ENCODE measurements at places on chromosomes 2 and 18. TPM values are rescaled to one million over a fixed set of nuclear protein-coding genes. Genes with fewer than 3 reads are reported as not detected.

GRCh38 chr2:216768908-216769411 lies 73.6 kb upstream of the IGFBP5 start:
- no peaks in the 10 kb centered on the region for H3K4me1 ChIP-seq

DNA sequence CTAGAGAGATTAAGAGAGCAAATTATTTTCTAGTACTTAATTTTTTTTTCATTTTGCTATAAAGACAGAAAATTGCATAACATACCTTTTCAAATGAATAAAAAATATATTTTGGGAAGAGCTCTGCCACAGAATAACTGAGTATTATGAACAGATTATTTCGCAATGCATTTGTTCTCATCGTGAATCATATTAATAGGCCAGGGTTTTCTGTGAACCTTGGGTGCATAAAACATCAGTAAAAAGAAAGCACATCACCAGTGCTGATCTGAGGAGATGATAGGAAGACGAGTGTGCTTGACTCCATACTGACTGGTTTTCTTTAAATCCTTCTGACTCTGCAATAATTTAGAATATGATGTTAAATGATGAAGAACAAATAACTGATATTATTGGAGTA lies 409.1 kb downstream of the CPS1 start:
- H3K4me3 ChIP-seq, result no peak overlapping the region
- no peak for DNase-seq
- no peak overlapping the region for H3K27ac ChIP-seq

GRCh38 chr2:85524336-85524908 lies 14.5 kb upstream of the MAT2A start:
- H3K36me3 ChIP-seq, result no peaks in the 10 kb centered on the region
- H3K4me1 ChIP-seq, result no peaks in the 10 kb centered on the region
- DNase-seq, result no peak
- peaks cover 2% of the 10 kb centered on the region for H3K27me3 ChIP-seq
- no peak overlapping the region for H3K4me3 ChIP-seq

DNA sequence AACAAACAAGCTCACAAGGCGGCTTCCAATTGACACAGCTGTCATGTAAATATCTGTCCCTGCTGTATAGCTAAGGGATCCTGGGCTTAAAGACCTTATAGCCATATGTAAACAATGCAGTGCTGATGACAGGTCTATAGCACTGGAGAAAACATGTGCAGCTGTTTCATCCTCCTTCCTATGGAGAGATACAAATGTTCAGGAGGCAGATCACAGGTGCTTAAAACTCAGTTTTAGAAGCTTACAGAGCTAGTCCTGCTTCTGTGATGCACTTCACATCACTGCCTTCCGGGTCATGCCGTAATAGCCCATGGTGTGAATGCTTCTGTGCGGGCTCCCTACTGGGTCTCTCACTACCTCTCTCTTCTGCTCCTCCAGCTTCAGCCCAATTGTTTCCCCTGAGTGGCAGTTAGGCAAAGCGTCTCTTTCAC lies 262.4 kb upstream of the CHST9 start:
- no peaks in the 10 kb centered on the region for H3K27me3 ChIP-seq
- H3K36me3 ChIP-seq, result no peaks in the 10 kb centered on the region
- no peak for DNase-seq
- H3K4me3 ChIP-seq, result no peak overlapping the region
- no peak overlapping the region for H3K27ac ChIP-seq

GRCh38 chr2:170455617-170456426 lies 259.3 kb upstream of the SP5 start:
- H3K27ac ChIP-seq, result no peak overlapping the region
- no peaks in the 10 kb centered on the region for H3K27me3 ChIP-seq
- no peak for DNase-seq
- no peaks in the 10 kb centered on the region for H3K36me3 ChIP-seq
- H3K4me3 ChIP-seq, result no peak overlapping the region
- H3K4me1 ChIP-seq, result no peaks in the 10 kb centered on the region

DNA sequence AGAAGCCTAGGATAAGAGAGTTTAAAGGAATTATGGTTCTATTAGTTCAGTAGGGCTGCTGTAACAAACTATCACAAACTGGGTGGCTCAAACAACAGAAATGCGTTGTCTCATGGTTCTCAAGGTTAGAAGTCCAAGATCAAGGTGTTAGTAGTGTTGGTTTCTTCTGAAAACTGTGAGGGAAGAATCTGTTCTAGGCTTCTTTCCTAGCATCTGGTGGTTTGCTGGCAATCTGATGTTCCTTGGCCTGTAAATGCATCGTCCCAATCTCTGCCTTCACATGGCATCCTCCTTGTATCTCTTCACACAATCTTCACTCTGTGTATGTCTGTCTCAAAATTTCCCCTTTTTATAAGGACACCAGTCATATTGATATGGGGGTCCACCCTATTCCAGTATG lies 76.3 kb downstream of the MDH1 start:
- no peaks in the 10 kb centered on the region for H3K27me3 ChIP-seq
- no peaks in the 10 kb centered on the region for H3K4me1 ChIP-seq
- DNase-seq, result no peak
- no peaks in the 10 kb centered on the region for H3K36me3 ChIP-seq

DNA sequence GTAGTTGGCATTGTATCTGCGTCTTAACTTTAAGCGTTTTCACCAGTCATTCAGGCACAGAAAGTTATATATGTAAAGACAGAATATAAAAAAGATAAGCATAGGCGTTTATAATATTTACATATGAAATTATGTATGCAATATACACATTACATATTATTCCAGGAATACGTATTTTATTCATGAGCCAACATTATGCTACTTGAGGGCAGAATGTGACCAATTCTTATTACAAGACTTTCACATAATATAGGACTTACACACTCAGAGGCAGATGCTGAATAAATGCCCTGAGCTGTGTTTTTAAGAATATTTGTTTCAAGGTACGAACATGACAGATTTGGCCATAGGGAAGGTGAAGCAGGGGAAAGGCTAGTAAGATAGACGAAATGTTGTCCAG lies 874.7 kb downstream of the NRXN1 start:
- no peak overlapping the region for H3K27ac ChIP-seq
- no peaks in the 10 kb centered on the region for H3K36me3 ChIP-seq
- DNase-seq, result no peak
- H3K4me3 ChIP-seq, result no peak overlapping the region
- H3K4me1 ChIP-seq, result no peaks in the 10 kb centered on the region
- no peaks in the 10 kb centered on the region for H3K27me3 ChIP-seq

GRCh38 chr2:2328848-2329247 lies 2.2 kb downstream of the MYT1L start:
- no peak overlapping the region for H3K4me3 ChIP-seq
- no peaks in the 10 kb centered on the region for H3K36me3 ChIP-seq
- H3K4me1 ChIP-seq, result no peaks in the 10 kb centered on the region
- no peaks in the 10 kb centered on the region for H3K27me3 ChIP-seq
- no peak overlapping the region for H3K27ac ChIP-seq

GRCh38 chr2:143640826-143641225 lies 511.6 kb downstream of the ARHGAP15 start:
- H3K4me3 ChIP-seq, result no peak overlapping the region
- no peaks in the 10 kb centered on the region for H3K27me3 ChIP-seq
- no peak for DNase-seq

GRCh38 chr2:27152102-27152795 lies 3.4 kb downstream of the TCF23 start:
- DNase-seq, result no peak
- H3K27ac ChIP-seq, result no peak overlapping the region
- H3K4me3 ChIP-seq, result no peak overlapping the region

DNA sequence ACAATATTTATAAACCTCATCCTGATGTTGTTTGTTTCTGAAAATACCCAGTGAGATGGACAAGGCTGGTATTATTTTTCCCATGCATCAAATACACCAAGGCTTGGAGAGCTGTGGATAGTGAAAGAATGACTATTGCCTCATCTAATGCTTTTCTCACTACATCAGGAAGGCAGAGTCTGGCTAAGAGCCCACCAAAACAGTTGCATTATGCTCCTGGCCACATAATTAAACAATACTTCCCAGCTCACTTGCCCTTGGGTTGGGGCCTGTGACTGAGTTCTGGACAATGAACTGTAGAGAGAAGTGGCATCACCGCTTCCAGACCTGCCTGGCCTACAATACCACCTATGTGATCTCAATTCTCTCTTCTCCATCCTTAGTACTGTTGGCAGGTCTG lies 46.4 kb upstream of the REEP1 start:
- no peaks in the 10 kb centered on the region for H3K27me3 ChIP-seq
- no peak overlapping the region for H3K27ac ChIP-seq
- H3K36me3 ChIP-seq, result no peaks in the 10 kb centered on the region
- no peak for DNase-seq
- no peaks in the 10 kb centered on the region for H3K4me1 ChIP-seq
- H3K4me3 ChIP-seq, result no peak overlapping the region

- DNase-seq, result no peak
- H3K36me3 ChIP-seq, result no peaks in the 10 kb centered on the region
- H3K4me1 ChIP-seq, result no peaks in the 10 kb centered on the region
- H3K27ac ChIP-seq, result no peak overlapping the region
- no peaks in the 10 kb centered on the region for H3K27me3 ChIP-seq
Measured at GRCh38 chr2:144224472-144224871, 295.4 kb downstream of the ZEB2 start.

- no peak overlapping the region for H3K4me3 ChIP-seq
- no peak for DNase-seq
- no peaks in the 10 kb centered on the region for H3K36me3 ChIP-seq
Measured at GRCh38 chr2:141534666-141535362, 596.0 kb downstream of the LRP1B start.

DNA sequence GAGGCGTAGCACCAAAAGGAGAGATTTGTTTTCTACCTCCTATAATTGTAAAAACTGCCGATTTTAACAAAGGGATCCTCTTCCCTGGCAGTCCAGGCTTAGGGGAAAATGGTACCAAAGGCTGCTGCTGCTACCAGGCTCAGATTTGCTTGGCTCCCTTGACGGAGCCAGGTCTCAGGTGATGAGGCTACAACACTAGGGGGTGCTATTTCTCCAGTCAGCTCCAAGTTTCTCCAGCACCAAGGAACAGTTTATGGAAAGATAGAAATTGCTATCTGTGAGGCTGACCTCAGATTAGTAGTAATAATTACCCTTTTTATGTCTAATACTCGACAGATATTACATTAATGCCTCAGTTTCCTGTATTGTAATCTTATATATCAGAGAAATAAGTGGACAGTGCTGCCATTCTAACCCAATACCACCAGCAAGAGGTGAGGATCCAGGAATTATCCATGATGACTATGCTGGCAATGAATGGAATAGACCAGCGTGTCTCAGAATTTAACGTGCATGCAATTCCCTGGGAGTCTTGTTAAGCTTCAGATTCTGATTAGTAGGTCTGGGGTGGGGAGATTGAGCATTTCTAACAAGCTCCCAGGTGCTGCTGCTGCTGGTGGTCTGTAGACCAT lies 111.3 kb downstream of the ESCO1 start:
- DNase-seq, result no peak
- no peaks in the 10 kb centered on the region for H3K27me3 ChIP-seq
- no peaks in the 10 kb centered on the region for H3K36me3 ChIP-seq
- H3K4me3 ChIP-seq, result no peak overlapping the region

- H3K4me1 ChIP-seq, result peaks cover 69% of the 10 kb centered on the region
- no peak overlapping the region for H3K27ac ChIP-seq
- H3K36me3 ChIP-seq, result peaks cover 15% of the 10 kb centered on the region
- no peaks in the 10 kb centered on the region for H3K27me3 ChIP-seq
- no peak overlapping the region for H3K4me3 ChIP-seq
Measured at GRCh38 chr2:233098618-233099017, 38.5 kb downstream of the INPP5D start.

DNA sequence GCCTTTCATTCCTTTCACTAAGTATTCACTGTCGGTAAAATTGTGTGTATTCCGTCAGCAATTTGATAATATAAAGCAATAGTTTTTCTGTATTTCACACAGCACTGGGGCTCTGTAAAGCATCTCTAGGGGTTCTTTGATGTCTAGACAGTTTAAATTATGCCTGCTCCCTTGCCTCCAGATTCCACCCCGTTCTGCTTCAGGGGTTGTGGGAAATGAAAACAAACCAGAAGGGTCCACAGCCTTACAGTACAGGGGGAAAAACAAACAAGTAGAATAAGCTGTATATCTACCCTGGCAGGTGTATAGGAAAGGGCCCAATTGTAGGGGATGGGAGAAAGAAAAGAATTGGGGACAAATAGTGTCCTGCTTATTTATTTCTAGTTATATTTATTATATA lies 63.1 kb downstream of the ASXL3 start:
- DNase-seq, result no peak
- no peaks in the 10 kb centered on the region for H3K27me3 ChIP-seq
- H3K27ac ChIP-seq, result no peak overlapping the region
- no peaks in the 10 kb centered on the region for H3K4me1 ChIP-seq

DNA sequence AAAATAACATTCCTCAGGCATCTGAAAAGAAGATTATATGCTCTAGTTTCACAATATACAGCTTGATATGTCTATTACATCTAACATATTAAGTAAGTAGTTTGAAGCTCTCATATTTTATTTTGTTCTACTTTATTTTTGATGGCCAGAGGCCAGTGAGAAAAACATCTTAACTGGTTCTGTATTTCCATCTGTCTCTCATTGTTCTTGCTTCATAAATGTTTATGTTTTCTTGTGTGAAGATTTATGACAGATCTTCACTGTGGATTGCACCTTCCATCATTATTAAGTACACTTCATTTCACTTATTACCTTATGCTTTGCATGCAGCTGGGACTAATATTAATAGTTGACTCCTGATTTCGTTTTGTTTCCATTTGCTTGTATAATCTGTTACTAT lies 511.2 kb downstream of the TSN start:
- H3K36me3 ChIP-seq, result no peaks in the 10 kb centered on the region
- no peak overlapping the region for H3K27ac ChIP-seq
- H3K4me3 ChIP-seq, result no peak overlapping the region
- no peak for DNase-seq
- H3K4me1 ChIP-seq, result no peaks in the 10 kb centered on the region
- H3K27me3 ChIP-seq, result no peaks in the 10 kb centered on the region

GRCh38 chr2:23635442-23636340 lies 250.7 kb downstream of the KLHL29 start:
- no peaks in the 10 kb centered on the region for H3K36me3 ChIP-seq
- H3K4me1 ChIP-seq, result no peaks in the 10 kb centered on the region
- H3K27ac ChIP-seq, result no peak overlapping the region
- no peak overlapping the region for H3K4me3 ChIP-seq
- H3K27me3 ChIP-seq, result no peaks in the 10 kb centered on the region

GRCh38 chr18:25516121-25516520 lies 164.2 kb upstream of the ZNF521 start:
- H3K36me3 ChIP-seq, result no peaks in the 10 kb centered on the region
- H3K4me1 ChIP-seq, result no peaks in the 10 kb centered on the region
- no peak for DNase-seq
- H3K27me3 ChIP-seq, result no peaks in the 10 kb centered on the region

- no peak for DNase-seq
- H3K4me1 ChIP-seq, result peaks cover 22% of the 10 kb centered on the region
- H3K36me3 ChIP-seq, result no peaks in the 10 kb centered on the region
Measured at GRCh38 chr2:10449838-10450691, 1.9 kb upstream of the ODC1 start.

Gene BIN1
- total RNA-seq, result 73.5 TPM

Gene SEPTIN10
- 0.25 TPM for total RNA-seq

Gene GNAL
- 15.0 TPM for total RNA-seq

Gene RNF125
- total RNA-seq, result 74.7 TPM

Gene ALPG
- not detected for total RNA-seq

Gene RAB6C
- total RNA-seq, result 0.09 TPM

Gene C2orf76
- total RNA-seq, result 21.9 TPM

Gene GALNT3
- total RNA-seq, result 42.9 TPM

Gene CHRND
- not detected for total RNA-seq

Gene C2orf78
- not detected for total RNA-seq

Gene TOGARAM2
- total RNA-seq, result 53.2 TPM

Gene ERMN
- 14.4 TPM for total RNA-seq

Gene ATP8B1
- not detected for total RNA-seq
